ENCODE measurements at places on chromosomes 7 and 10.

DNA sequence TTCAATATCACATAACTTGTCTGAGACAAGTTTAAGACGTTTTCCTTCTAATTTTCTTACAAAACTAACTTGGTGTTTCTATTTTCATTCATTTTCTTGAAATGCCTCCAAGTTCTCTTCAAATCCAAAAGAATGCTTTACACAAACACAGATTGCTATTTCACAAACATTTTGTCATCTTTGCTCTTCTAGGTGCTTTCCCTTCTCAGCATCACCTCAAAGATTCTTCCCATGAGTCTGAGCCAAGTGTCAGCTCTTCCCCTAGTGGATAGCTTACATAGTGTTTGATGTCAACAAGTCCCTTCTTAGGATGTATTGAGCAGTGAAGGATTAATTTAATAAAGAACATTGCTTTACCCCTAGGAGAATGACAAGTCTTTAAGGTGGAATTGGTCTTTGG is 38.1 kb upstream of the SEMA3A start:
- no peak for DNase-seq

- no peak for DNase-seq
Observed at GRCh38 chr10:129742742-129743550, 221.1 kb downstream of the EBF3 start.

- no peak for DNase-seq
Observed at GRCh38 chr7:26520483-26520882, 228.8 kb downstream of the SNX10 start.

- DNase-seq, result no peak
Observed at GRCh38 chr10:5556576-5556975, 31.8 kb downstream of the CALML3 start.

- DNase-seq, result no peak
Observed at GRCh38 chr10:3348564-3348963, 176.0 kb upstream of the PITRM1 start.

DNA sequence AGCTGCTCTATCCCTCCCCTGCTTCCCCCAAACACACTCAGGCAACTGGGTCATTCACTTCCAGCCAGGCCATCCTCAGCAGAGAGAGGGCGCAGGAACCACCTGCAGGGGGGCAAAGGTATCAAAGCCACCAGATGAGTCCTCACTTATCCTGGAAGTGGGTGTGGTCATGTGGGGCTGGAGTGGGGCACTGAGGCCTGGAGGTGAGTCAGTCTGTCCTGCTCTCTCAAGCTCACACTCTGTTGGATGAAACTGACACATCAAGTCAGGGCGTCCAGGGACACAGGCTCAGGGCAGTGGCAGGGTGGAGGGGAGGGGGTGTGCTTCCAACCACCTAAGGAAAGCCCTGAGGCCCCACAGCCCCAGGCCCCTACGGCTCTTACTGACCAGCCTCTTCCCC is 8.0 kb upstream of the ELFN1 start:
- no peak for DNase-seq

DNA sequence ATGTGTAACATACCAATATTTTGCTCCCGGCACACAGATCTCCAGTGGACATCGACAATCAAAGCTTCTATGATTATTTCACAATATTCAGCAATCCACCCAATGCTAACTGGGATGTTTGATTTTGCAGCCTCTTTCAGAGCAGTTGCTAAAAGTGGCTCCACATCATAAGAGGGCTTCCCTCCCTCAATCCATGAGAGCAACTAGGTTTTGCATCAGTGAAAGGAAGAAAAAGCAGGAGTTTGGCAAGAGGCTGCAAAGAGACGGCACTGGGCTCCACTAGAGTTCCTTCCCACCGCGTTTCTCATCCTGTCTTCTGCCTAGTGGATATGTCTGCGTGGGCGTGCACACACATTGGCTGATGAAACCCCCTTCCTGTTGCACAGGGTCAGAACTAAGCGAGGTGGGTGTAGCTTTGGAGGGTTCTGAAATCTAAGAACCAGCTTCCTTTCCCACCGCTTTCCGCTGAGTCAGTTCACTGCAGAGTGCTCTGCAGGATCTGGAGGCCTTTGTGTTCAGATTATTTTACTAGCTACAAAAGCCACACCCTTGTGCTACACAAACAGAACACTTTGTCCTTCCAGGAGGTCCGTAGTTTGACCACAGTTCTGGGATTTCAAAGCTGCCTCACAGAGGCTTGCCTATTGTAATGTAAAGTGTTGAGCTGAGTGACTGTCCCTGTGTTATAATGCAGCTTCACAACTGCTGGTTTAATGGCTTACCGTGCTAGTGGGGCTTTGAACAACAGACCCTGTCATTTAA is 28.1 kb downstream of the ARL4A start:
- DNase-seq, result peak; percentile 11

GRCh38 chr7:117017017-117017451 is 63.7 kb downstream of the ST7 start:
- no peak for DNase-seq

DNA sequence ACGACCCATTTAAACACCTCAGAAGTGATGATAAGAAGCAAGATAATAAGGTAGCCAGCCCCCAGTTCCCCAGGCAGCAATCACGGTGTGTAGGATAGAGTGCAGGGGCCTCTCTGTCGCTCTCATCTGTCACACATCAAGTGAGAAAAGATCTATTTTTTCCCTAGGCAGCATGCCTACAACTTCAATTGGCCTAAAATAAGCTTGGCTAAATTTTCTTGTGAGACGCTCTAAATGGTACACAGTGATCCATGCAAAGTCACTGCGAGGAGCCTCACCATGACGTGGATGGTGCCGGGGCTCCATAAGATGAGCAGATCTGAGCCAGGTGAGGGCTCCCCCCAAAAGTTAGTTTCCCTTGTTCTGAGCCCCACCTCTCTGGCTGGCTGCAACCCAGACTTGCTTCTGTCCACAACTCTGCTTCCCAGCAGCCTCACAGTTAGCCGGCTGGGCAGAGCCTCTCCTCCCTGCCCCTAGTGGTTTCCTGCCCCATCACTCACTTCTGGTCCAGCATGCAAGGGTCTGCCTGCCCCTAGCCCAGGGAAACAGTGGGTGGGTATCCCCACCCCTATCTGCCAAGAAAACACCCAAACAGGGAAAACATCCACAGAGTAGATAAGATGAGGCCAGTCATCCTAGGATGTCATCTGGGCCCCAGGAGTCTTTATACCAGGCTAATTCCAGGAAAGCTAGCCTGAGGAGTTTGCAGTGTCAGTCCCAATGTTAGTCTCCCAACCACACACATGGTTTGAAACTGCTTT is 342.1 kb downstream of the GRID1 start:
- no peak for DNase-seq

- DNase-seq, result no peak
Observed at GRCh38 chr7:85997515-85997914, 646.2 kb upstream of the GRM3 start.

GRCh38 chr7:52114509-52114908 is 797.9 kb upstream of the COBL start:
- no peak for DNase-seq

Measured in naive thymus-derived CD8-positive, alpha-beta T cell (primary cell).